Spinal cord (tissue), 10 donors: ENCODE measurements at places on chromosomes 1 and 21.

DNA sequence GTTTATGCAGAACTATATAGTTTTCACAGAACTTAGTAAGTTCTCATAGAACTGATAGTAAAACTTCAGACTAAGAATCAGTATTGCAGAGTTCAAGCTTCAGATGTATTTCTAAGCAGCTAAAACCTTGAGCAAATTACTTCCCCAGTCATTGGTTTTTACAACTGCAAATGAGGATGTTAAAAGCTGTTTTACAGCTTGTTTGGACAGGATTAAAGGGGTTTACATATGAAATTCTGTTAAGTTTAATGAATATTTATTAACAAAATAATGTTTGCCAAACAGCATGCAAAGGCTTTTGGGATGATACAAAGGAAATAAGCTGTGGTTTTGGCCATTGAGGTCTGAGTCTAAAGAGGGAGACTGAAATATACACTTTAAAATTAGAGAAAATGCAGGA lies 39.1 kb downstream of the CRB1 start:
- no peak for DNase-seq

DNA sequence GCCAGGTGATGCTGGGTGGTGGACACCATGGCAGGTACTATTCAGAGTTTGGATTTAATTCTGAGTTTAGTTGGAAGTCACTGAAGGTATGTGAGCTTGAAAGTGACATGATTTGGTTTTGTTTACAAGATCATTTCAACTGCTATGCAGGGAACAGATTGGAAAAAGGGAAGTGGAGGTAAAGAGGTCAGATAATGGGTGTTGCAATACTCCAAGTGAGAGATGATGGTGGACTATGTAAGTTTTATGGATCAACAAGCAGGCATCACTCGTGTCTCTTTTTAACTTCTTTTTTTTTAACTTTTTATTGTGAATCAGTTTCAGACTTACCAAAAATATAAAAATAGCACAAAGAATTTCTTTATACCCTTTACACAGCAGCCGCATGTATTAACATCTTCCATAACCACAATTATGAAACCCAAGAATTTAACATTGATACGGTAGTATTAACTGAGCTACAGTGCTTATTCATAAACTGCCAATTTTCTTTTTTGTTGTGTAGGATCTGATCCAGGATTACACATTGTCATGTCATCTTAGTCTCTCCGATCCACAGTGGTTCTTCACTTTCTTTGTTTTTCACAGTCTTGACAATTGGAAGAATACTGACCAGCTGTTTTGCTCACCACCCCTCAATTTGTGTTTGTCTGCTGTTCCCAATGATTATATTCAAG lies 24.9 kb upstream of the NHLH2 start:
- no peak for DNase-seq

DNA sequence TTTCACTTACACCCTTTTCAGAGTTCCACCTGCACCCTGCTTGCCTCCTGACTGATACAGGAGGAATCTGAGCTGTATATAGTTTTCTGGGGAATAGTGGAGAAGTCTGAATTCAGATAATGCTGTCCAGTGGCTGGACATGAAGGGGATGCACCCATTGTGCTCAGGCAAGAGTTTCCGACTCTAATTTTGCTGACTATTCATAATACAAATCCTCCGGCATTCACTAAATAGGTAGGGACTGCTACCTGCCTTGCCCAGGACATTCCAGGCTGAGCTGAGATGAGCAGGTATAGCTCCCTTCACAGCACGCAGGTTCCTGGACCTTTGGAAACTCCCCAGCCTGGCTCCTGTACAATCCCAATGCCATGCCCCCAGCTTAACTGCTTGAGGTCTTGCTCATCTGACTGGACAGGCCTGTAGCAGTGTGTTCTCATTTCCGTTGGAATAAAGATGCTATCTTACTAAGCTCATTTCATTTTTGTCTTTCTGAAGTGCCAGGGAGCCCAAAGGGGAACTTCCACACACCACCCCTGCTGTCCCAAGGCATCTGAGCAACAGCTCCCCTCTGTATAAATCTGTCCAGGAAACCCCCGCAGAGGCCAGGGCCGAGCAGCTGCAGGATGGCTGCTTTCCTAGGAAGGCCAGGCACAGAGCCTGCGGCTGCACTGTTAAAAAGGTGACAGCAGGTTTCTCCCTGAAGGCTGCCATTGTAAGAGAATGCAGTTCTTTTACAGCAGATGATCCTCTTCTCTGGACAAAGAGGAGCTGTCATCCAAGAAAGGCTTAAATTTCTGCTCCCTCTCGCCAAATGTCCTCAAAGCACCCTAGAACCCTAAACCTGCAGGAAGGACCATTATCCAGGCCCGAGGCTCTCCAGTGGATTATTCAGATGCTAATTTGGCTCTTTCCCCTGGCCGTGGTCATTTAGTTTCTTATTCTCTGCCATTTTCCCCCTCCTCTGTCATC lies 21.7 kb upstream of the VASH2 start:
- no peak for DNase-seq

- peak; percentile 91 for DNase-seq
Measured at GRCh38 chr1:54052431-54052933, 522 bp downstream of the TMEM59 start.

GRCh38 chr1:209428241-209428921 lies 155.1 kb upstream of the CAMK1G start:
- no peak for DNase-seq

- DNase-seq: no peak
Measured at GRCh38 chr1:1431845-1432273, 3.6 kb upstream of the VWA1 start.

- DNase-seq: no peak
Measured at GRCh38 chr1:4064150-4064889, 164.2 kb upstream of the C1orf174 start.

- no peak for DNase-seq
Measured at GRCh38 chr1:207298186-207298585, 23.3 kb upstream of the CD55 start.

DNA sequence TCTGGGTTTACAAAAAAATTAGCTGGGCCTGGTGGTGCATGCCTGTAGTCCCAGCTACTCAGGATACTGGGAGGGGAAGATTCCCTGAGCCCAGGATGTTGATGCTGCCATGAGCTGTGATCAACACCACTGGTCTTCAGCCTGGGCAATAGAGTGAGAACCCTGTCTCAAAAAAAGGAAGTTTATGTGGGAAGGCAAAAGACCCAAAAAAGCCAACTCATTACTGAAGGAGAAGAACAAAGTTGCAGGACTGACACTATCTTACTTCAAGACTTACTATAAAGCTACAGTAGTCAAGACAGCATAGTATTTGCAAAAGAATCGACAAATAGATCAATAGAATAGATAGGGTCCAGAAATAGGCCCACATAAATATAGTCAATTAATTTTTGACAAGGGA lies 9.2 kb upstream of the PTGS2 start:
- DNase-seq: no peak

DNA sequence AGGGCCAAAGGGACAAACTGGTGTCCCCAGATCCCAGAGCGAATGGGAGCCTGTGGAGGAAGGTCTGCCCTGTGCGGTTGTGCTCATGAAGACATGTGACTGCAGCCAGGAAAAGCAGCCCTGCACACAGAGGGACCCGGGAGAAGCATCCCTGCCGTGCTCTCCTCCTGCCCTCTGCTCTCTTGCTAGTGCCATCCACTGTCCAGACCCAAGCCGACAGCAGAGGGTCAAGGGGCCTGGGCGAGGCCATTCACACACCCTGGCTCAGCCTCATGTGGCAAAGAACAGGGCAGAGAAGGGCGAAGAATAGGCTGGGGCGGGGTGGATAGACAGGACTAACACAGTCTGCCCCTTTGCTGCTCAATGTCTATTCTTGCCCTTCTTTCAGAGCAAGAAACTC lies 17.4 kb downstream of the DMRTB1 start:
- no peak for DNase-seq

DNA sequence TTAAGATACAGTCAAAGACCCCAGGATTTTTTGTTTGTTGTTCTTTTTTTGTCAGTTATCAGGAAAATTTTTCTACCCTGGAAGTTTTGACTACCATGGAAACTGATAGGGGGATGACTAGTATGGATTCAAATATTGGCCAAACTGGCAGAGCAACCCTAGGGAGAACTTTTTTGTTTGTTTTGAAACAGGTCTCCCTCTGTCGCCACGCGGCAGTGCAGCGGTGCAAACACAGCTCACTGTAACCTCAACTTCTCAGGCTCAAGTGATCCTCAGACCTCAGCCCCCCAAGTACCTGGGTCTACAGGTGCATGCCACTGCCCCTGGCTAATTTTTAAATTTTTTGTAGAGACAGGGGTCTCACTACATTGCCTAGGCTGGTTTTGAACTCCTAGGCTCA lies 46.6 kb downstream of the TOR3A start:
- DNase-seq: no peak

DNA sequence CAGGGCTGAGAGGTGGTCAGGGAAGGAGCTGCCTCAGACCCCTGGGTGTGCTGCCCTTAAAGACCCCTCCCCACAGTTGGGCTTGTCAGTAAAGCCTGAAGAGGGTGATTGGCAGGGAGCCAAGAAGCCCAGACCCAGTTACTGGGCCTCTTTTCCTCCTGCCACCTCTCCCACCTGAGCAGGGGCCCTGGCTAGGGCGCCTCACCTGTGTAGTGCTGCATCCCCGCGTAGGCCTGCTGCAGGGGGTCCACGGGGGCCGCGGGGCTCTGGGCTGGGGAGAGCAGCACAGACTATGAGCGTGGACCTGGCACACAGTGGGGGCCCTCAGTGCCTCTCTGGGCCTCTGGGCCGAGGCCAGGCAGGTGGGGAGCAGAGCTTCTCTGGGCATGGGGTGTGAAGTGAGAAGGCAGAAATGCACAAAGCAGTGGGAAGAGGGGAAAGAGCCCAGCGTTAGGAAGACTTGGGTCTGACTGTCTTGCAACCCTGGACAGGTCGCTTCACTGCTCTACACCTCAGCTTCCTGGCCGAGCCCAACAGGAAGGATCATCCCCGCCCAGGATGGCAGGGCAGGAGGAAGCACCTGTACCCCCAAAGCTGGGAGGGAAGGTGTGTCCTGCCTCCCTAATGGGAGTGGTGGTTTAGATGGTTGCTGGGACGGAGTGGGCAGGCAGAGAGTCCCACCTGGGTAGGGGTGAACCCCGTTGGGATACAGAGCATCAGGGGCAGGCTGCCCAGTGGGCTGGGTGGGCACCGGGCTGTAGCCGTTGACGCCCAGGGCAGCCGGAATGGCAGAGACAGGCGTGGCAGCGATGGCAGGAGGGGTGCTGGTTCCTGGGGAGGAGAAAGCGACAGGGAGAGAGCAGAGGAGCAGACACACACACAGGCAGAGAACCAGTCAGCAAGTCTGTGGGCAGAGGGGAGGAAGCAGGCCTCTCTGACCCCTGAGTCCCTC lies 9.9 kb downstream of the CELF3 start:
- no peak for DNase-seq

GRCh38 chr1:25700144-25700523 lies 83.5 kb downstream of the MAN1C1 start:
- peak; percentile 62 for DNase-seq

DNA sequence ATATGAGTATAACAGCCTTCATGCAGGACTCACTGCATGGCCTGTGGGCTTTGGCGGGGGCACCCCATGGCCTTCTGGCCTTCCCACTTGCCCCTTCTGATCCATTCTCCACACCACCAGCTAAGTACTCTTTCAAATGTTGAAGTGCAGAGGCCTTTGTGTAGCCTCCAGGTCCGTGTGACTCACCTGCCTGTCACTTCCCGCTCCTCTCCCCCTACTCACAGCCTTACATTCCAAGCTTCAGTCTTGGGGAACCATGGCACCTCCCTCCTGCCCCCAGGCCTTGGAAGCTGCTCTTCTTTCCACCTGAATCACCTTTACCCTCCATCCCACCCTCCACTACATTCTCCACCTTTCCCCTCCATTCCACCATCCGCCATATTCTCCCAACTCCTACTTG lies 69.6 kb downstream of the PGM1 start:
- no peak for DNase-seq

- DNase-seq: no peak
Measured at GRCh38 chr1:212119397-212119837, 83.9 kb downstream of the DTL start.

GRCh38 chr1:62240651-62241370 lies 46.2 kb downstream of the L1TD1 start:
- DNase-seq: no peak

- no peak for DNase-seq
Measured at GRCh38 chr21:37525810-37526209, 159.2 kb downstream of the DYRK1A start.

- DNase-seq: no peak
Measured at GRCh38 chr1:10755970-10756521, 40.4 kb downstream of the CASZ1 start.

- DNase-seq: peak; percentile 44
Measured at GRCh38 chr1:7868070-7868780, 15.4 kb upstream of the UTS2 start.

DNA sequence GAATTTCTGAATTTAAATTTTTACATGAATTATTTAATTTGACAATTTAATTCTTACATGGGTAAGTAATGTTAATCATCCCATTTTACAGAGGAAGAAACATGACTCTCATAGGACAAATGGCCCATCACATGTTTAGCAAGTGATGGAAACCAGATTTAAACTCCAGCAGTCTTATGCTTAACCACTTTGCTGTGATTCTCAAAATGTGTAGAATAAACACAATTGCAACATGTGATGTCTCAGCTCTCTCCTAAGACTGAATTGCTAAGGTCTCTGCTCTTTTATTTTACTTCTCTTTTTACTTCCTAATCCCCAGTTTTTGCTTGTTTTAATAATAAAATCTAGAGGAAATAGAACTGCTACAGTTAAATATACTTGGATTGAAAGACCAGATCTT lies 42.8 kb downstream of the HS2ST1 start:
- DNase-seq: no peak

DNA sequence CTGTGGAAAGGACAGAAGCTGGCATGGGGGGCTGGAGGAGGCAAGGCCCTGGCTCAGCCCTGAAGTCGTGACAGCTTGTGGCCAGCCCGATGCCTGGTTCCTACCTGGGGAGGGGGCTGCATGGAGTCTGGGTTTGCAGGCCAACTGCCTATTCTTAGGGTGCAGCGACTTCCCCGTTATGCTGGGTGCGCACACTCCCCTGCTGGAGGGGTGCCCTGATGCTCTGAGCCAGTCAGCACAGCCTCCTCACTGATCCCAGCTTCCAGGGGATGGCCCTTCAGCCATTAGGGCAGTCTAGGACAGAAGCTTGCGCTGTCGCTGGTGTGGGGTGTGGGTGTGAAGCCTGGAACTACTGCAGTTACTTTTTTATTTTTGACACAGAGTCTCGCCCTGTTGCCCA lies 30.0 kb upstream of the SLC19A1 start:
- no peak for DNase-seq

DNA sequence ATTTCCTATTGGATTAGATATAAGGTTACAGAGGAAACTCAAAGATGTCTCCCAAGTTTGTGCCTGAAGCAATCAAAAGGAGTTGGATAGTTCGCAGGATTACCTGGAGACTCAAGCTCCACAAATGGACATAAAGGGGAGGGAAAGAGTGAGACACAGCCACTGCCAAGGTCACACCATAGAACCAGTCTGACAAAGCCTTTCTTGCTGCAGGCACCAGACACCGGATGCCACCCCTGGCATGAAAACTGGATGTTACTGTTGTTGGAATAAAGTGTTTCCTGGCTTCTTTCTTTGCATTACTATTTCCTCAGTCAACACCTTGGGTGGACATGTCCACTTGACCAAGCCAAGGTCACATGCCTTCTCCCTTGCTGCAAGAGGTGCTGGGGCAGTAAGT lies 70.6 kb downstream of the SNRPE start:
- DNase-seq: no peak
